ENCODE measurements at places on chromosomes 1 and 21.

DNA sequence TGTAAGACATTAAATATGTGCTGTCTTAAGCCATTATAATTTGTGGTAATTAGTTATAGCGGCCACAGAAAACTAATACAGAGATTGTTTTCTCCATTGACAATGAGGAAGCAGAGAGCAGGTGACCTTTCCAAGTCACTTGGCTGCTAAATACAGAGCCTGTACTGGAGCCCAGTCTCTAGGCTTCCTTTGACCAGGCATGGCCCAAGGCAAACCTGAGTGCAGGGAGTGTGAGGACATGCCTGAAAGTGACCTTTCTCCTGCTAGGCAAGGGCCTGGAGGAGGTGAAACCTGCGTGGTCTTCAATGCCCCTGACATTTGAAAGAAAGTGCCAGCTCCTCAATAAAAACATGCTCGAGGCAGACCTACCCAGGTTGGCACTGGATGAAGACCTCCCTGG, 12.5 kb upstream of the CHI3L1 start:
- no peak for DNase-seq

DNA sequence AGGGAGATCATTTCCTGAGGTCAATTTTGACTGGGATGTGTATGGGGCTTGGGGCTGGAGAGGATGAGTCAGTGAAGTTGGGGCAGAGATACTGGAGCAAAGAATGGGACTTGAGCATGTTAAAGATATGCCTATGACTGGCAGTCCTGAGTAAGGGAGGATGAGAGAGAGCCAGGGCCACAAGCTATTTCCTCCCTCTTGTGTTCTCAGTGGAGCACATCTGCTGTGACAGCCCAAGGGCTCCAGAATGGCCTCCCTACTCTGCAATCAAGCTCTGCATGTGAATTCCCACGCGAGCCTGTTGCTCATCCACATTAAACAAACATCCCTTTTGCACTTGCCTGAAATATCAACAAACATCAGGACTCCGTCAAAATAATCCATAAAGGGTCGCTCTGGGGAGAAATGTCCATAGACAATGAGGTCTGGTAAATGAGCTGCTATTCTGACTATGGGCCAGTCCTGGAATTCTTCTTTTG, 9.2 kb downstream of the ADCY10 start:
- DNase-seq: no peak

- DNase-seq: no peak
Observed at GRCh38 chr1:247111700-247112478, 7.7 kb upstream of the ZNF669 start.

GRCh38 chr1:154777781-154778180, 92.3 kb downstream of the KCNN3 start:
- no peak for DNase-seq

GRCh38 chr1:91018006-91018405, 3.8 kb downstream of the ZNF644 start:
- DNase-seq: no peak

DNA sequence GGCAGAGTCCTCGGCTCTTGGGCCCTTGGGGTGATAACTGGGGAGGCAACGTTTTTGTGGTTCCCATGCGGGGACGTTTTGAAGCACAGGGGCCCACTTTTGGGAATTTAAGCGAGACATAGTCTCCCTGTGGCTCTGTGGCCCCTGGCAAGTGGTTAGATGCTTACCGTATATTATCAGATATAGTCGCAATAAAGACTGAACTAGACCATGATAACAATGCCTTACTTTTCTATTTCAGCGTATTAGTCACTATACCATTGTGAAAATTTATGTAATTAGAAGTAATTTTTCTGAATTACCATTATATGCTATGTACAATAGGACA, 538 bp upstream of the RCAN1 start:
- no peak for DNase-seq

DNA sequence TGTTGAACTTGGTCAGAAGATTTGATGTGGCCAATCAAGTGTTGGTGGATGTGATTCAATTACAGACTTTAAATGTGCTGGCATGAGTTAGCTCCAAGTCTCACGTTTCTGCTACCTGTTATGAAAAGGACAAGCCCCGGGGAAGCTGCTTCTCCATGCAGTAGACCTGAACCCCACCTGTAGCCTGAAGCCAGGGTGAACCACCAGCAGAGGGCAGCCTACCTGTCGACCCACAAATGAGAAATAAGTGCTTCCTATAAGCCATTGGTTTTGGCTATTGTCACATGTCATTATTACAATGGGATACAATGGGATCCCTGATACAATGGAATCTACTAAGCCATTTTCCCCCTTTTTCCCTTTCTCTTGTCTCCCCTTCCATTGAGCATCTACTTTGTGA, 230.2 kb downstream of the PRDM2 start:
- DNase-seq: peak; percentile 7

DNA sequence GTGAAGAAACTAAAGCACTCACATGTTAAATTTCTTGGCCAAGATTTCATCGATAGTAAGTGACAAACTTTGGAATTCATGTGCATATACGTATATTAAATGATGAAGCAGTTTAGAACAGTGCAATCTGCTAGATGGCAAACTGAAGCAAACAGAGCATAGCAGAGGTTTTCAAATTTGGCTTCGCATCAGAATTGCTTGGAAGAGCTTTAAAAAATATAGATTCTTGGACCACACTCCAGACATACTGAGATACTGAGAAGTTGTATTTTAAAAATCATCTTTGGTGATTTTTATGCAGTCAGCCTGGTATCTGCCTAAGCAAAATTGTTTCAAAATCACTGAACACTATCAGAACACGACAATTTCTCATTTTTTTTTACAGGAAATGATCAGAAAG, 709.2 kb downstream of the PLA2G4A start:
- no peak for DNase-seq

DNA sequence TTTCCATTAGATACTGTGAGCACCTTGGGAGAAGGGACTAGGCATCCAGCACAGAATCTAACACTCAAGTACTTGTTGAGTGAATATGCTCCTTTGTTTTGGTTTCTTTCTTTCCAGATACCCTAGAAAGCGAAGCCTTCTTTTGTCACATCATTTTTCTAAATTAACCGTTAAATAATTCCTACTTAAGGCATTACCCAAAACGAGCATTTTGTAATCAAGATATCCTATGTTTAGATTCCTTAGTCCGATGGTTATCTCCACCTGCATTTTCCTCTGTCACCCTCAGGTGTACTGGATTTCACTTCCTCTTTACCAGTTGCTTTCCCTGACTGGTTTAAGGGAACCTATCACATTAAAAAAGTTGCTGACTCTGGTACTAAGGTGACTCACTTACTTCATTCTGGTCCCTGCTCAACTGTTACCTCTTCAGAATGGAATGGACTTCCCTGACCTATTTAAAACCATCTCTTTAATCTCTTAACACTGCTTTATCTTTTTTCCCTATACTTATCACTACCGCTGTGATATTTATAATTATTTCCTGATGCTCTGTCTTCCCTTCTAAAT, 3.2 kb downstream of the B3GALNT2 start:
- no peak for DNase-seq

DNA sequence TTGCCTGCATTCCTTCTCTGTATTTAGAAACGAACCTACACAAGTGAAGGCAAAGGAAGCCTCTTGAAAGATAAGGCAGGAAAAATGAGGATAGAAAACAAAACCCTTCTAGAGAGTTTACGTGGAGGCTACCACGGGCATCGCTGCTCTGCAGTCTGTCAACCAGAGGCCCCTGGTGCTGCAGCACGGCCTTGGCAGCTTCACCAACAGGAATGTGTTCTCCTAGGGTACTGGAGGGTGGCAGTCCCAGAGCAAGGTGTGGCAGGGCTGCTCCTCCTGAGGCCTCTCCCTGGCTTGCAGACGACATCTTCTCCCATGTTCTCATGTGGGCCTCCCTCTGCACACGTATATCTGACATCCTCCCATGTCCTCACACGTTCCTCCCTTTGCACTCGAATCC, 57.6 kb upstream of the SAMD11 start:
- DNase-seq: no peak

DNA sequence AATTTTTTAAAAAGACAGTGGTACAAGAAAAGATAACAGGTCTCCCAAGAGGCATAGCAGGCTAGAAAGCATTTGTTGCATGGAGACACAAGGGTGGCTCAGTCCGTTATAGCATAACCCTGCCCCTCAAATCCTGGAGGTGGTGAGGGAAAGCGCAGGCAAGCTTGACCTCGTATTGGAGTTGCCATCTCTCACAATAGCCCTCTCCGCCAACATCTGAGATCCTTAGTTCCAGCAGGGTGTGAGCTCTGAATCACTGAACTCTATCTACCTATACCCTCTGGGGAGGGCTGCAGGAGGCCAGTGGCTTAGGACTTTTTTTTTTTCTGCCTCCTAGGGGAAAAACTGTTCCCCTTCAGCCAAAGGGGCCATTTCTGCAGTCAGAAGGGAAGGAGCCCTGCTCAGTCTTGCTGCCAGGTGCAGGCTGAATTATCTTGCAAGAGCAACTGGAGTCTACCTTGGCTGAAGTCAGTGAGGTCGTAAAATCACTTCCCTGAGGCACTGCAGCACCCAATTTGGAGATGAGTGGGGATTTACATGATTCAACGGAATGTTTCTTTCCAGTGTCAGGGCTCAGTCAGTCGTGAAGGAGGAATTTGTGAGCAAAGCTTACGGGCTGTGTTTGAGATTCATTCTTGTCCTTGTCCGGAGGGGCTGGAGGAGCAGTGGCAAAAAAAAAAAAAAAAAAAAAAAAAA, 17.2 kb upstream of the C8A start:
- DNase-seq: no peak

DNA sequence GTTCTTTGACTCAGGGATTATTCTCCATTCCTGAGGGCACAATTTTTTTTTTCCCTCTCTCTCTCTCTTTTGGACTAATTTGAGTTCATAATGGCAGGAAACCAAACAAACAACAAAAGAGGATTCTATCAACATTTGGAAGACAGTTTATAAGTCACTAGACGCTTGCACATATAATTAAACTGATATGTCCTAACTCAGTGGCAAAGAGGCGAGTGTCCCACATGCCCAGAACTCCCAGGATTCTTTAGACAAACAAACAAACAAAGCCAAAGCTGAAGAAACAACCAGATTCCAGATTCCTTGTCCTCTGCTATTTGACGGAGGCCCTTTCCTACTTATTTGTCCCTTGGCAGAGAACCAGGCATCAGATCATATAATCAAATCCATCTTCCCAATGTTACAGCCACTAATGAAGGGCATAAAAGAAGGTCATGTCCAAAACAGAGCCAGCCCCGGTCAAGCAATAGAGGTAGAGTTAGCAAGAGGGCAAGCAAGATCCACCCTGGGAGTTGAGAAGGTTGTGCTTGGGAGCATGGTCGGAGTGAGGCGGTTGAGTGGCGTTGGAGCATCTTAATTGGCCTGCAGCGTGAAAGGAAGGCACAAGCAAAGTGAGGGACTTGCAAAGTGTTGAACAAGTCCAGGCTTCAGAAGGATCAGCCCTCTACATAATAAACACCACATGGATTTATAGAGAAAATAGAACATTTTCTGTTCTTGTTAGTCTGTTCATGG, 30.3 kb downstream of the ZNF362 start:
- no peak for DNase-seq

DNA sequence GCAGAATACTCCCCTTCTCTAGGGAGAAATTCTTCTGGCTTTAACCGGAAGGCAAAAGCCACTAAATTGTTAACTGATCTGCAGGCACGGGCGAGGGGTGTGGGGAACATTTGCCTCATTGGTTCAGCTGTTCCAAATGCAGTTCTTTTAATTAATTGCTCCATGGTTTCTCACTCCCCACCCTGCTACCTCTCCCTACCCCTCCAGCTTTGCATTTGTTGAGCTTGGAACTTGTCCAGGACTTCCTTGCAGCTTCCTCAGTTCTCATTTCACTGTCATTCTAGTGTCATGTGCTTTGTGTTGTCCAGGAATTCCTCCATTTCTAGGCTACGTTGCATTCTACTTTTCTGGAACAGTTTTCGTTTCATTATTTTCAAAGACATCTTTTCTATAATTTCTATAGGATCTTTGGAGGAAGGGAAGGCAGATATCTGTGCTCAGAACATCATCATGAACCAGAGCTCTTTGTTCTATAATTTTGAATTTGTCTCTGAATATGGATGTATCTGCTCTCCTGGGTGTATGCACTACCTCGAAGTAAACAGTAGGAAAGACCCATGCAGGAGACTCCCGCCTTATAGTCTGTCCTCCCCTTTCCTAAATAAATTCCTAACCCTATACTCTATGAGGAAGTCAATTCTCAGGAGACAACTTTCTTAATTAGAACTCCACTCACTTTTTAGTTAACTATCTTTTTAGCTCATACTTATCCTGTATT, 132.4 kb upstream of the LMO4 start:
- DNase-seq: no peak

DNA sequence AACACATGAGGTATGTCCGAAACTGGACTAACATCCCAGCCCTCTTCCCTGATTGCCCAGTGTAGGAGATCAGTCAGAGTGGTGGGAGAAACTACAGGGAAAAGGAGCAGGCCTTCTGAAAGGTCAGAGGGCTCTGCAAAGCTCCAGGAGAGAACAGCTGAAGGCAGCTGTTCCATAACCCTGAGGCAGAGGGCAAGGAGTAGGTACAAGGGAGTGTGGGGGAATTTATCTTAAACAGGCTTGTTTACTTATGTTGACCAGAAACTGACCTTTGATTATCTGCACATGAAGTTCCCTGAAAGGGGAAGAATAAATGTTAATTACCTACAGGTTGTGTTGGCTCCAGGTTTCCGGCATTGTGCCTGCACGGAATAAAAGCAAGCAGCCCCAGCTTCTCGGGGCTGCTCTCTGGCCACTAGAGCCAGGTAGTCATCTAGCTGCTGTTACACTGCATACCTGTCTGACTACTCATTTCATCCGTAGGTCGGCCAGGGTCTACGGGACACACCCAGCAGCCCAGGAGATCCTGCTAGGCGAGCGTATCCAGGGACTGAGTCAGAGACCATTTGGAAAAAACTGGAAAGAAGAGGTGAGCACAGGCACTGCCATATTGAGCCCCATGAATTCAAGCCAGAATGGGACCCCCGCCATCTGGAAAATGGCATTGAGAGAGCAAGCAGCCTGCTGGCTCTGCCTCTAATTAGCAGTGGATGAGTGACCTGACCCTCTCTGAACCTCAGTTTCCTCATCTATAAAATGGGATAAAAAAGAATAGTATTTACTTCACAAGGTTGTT, 14.9 kb upstream of the PAQR7 start:
- no peak for DNase-seq

GRCh38 chr1:51734896-51735745, 118.2 kb downstream of the OSBPL9 start:
- no peak for DNase-seq

DNA sequence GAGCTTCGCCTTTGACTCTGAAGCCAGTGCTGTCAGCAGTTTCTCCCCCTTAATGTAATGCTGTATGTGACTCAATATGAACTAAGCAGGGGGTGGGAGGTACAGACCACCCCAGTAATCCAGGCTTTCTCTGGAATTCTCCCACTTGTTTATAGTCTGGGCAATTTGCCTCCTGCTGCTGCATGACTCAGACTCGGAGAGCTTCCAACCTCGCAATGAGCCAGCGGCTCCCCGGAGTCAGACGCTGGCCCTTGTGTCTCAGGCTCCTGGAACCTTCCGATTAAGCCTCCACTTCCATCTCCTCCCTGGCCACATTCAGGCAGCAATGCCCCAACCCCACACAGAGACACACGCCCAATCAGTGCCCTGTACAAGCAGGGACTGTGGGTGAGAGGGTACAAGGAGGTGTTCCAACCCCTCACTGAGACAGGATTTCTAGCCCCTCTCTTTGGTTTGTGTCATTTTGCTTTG, 471.7 kb upstream of the VAMP3 start:
- DNase-seq: no peak
